NCI-H2081 (cell line): ENCODE measurements at places on chromosomes 6 and 20.

- DNase-seq, result no peak
Observed at GRCh38 chr6:128179876-128180438, 279.1 kb upstream of the THEMIS start.

DNA sequence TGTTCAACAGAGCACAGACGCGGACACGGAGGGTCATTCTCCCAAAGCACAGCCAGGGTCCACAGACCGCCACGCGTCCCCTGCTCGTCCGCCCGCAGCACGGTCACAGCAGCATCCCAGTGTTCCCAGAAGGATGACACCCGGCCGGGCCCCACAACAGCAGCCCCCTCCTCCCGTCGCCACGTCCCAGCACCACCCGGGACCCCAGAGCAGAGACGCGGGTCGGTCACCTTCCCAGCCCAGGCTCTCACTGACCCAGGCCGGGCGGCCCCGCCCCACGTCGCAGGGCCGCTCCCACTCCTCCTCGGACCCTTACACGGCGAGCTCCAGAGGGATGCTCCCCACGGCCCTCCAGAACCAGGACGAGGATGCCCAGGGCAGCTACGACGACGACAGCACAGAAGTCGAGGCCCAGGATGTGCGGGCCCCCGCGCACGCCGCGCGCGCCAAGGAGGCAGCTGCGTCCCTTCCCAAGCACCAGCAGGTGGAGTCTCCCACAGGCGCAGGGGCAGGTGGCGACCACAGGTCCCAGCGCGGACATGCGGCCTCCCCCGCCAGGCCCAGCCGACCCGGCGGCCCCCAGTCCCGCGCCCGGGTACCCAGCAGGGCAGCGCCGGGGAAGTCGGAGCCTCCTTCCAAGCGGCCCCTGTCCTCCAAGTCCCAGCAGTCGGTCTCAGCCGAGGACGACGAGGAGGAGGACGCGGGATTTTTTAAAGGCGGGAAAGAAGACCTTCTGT lies 64.3 kb downstream of the FNDC1 start:
- DNase-seq, result no peak

DNA sequence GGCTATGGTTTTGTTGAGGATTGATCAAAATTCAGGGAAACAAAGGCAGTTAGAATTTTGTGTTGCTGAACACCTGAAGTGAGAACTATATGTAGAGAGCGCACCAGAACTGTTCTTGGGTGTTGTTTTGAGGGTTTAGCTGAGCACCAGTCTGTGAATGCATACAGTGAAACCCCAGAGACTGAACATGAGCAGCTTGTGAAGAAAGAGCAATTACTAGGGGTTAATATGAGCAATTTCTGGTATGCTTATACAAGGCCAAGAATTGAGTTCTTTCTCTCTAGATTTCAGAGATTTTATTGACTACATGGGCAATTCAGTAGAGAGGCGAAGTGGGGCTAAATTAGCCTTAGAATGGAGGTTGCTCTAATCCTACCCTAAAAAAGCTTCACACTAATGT lies 93.9 kb downstream of the CD2AP start:
- DNase-seq, result no peak

DNA sequence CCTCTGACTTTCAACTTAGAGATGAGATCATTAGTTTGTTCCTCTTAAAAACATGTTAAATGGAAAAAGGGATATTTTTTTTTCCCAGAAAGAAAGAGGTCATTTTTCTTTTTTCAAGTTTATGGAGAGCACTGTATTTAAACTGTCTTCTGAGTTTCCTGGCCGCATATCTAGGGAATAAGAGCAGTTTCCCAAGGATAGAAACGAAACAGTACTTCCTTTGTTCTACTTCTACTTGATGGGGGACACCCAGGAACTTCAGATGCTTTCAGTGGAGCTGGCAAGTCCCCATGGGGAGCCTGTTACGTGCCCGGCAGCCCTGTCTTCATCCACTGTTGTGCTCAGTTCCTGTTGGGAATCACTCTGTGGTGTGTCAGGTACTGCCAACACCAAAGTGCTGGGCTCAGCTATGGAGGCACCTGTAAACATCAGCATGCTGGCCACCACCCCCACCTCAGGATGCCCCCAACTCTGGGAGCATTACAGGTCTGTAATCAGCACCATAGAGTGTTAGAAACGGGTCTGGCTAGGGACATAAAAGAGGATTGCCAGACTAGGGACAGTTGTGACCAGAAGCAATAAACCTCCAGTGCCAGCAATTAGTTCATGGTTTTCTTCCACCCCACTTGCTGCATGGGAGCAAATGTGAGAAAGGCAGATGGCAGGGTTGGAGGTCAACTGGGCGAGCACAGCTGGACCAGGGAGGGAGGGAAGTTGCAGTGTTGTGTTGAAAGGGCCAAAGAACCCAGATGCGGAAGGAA lies 221.7 kb upstream of the ECI2 start:
- DNase-seq, result no peak

DNA sequence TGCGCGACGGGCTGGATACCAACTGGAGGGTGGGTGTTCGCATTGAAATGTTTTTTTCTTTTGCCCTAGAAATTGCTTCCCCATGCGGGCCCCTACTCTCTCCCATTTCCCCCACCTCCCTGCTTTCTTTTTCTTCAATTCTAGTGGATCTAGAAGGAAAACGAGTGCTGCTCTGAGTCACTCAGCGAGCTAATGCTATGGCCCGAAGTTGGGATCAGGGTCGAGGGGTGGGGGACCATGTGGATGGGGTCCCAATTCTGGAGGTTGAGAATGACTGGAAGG lies 71.5 kb downstream of the SOX4 start:
- no peak for DNase-seq

DNA sequence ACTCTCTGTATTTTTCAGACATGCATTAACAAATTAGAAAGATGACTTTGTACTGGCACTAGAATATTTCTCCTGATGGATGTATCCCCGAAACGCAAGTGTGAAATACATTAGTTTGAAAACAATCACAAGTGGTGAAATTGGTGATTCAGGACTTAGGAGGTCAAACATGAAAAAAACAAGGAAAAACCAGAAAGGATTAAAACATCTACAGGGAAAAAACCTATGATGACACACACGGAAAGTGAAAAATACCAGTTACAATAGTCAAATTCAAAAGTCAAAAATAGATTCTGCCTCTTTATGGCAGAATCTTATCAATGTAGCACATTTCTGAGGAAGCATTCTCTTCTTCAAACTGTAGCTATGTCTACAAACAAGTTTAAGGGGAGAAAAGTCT lies 129.0 kb upstream of the SGK1 start:
- no peak for DNase-seq

DNA sequence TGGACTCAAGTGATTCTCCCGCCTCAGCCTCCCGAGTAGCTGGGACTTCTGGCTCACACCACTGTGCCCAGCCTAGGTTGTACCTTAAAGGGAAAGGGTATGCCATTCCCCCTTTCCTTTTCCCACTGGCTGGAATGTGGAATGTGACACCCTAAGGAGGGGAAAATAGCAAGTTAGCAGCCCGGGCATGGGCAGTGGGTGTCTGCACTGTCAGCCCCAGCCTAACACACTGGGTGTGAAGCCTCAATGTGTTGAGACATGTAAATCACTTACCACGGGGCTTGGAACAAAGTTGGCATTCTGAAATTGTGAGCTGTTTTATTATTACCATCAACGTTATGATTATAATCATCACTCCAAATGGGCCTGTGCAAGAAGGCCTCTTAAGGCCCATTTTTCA lies 80.8 kb upstream of the PTPN1 start:
- DNase-seq, result no peak

- peak; percentile 45 for DNase-seq
Observed at GRCh38 chr20:57596998-57597939, 23.0 kb downstream of the ZBP1 start.

DNA sequence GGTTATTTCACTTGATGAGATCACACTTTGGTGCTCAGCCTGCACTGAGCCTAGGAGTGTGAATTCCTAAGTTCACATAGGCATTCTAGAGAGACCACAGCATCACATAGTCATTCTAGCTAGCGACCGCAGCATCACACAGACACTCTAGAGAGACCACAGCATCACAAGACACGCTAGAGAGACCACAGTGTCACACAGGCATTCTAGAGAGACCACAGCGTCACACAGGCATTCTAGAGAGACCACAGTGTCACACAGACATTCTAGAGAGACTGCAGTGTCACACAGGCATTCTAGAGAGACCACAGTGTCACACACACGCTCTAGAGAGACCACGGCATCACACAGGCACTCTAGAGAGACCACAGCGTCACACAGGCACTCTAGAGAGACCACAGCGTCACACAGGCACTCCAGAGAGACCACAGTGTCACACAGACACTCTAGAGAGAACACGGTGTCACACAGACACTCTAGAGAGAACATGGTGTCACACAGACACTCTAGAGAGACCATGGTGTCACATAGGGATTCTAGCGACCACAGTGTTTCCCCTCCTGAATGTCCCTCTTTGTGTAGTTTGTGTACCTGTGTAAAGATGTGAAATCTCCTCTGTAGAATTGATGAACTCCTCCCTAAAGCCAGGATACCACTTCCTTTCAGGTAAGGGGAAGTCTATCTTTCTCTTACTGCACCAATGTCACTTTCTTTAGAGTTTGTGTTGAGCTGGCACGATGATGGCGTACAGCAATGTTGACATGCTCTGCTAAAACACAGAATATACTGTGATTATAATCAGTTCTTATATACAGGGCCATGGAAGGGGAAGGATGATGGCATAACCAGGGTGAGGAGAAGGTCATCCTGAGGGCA lies 169.4 kb downstream of the ZDHHC14 start:
- DNase-seq, result no peak

- no peak for DNase-seq
Observed at GRCh38 chr6:101522254-101522653, 128.7 kb downstream of the GRIK2 start.

- DNase-seq, result no peak
Observed at GRCh38 chr20:17438436-17439039, 92.6 kb downstream of the BFSP1 start.

DNA sequence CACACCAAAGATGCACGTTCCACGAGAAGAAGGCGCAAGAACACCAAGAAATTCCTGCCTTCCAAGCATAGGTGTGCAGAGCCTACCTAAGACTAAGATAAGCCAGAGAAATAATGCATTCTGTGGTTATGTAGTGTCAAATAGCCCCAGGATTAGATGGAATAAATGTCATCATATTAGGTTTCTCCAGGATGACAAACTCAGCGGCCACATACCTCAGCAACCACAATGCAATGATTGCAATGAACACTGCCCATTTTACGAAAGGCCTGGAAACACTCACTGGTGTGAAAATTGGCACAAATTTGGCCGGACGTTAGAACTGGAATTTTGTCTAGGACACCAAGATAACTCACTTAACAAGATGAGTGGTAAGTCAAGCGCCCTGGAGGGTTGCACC lies 129.7 kb downstream of the SLC22A3 start:
- no peak for DNase-seq

GRCh38 chr20:38275815-38276550 lies 15.4 kb upstream of the KIAA1755 start:
- DNase-seq, result peak; percentile 21

DNA sequence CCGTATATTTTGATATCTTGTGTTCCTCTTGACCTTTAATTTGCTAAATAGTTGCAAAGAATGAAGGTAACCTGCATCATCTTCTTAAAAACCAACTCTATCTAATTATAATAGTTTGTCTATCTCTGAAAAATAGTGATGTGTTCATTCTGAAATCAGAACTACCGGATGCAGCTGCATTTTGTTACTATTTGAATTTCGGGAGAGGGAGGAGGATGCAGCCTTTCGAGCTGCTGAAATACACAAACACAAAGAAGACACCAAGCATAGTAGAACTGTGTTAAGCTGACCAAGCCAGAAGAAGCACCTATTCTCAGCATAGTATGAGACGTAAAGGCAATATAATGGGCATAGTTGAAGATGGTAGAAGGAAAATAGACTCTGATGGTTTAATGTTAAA lies 33.1 kb downstream of the PTPN1 start:
- DNase-seq, result no peak

- DNase-seq, result no peak
Observed at GRCh38 chr6:42460883-42461282, 9.2 kb upstream of the TRERF1 start.

DNA sequence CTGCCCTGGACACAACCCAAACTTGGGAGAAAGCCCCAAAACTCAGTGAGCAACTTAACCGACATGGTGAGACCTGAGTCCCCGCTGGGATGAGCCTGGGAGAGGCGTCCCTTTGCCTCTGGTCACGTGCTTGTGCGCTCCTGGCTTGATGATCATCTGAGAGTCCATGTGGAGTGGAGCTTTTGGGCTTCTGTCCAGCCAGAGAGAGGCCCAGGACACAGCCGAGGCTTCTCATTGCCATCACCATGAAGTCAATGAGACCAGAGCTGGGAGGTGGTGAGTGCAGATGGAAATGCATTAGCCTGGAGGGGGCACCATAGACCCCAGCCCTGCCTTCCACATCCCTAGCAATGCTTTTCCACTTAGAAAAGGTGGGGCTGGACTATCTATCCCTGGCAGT lies 250.0 kb downstream of the SLC24A3 start:
- no peak for DNase-seq

DNA sequence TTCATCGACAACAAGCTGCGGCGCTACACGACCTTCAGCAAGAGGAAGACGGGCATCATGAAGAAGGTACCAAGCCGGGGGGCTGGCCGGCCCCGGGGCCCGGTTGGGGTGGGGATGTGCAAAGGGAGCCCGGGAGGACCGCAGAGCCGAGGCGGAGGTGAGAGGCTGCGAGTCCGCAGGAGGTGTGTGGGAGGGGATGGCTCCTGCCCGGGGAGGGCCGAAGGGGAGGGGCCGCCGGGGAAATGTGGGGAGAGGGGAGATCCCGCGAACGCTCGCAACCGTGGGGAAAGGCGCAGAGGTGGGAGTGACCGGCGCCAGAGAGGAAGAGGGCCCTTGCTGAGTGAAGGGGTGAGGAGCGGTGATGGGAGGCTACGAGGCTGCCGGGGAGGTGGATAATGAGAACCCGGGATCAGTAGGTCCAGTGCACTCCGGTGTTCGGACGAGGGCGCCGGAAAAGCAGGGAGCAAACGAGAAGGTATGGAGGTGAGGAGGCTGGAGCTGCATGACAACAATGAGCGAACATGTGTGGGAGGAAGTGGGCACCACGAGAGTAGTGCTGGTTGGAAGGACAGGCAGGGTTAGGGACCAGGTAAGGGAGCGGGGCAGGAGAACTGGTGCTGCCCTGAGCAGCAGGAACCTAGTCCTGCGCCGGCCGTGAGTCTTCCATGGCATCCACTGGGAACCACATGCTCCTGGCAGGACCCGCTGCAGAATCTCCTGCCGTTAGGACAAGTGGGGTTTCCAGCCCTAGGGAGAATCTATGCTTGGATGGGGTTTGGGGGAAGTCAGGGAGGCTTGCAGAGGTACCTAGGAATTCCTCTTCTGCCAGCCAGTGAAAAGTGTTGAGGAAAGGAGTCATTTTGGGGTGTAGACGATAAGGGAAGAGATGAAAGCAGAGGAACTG lies 1.3 kb downstream of the SRF start:
- peak; percentile 2 for DNase-seq

GRCh38 chr20:54429364-54429763 lies 46.0 kb upstream of the DOK5 start:
- DNase-seq, result no peak
